ENCODE measurements at places on chromosomes 5 and 9.
A peak's percentile ranks its signal among the peaks of the same experiment; 100 is the strongest.

GRCh38 chr5:150137168-150137957 lies 18.3 kb downstream of the PDGFRB start:
- DNase-seq = no peak

GRCh38 chr9:13144166-13144775 lies 135.2 kb downstream of the MPDZ start:
- DNase-seq = no peak

DNA sequence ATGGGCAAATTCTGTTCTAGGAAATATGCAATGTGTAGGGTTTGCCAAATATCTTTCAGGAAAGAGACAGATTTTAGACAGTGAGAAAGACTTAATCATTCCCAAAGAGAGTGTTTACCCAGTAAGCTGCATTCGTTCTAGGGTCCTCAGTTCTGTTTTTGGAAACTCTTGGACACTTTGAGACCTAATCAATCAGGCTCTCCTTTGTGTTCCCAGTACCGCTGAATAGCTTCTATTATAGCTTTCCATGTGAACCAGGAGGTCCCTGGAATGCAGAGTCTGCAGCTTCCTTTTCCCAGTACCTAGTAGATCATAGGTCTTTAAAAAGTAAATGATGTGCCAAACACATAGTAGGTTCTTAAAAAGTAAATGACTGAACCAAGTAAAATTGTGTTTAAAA lies 11.4 kb upstream of the SPINK1 start:
- no peak for DNase-seq

DNA sequence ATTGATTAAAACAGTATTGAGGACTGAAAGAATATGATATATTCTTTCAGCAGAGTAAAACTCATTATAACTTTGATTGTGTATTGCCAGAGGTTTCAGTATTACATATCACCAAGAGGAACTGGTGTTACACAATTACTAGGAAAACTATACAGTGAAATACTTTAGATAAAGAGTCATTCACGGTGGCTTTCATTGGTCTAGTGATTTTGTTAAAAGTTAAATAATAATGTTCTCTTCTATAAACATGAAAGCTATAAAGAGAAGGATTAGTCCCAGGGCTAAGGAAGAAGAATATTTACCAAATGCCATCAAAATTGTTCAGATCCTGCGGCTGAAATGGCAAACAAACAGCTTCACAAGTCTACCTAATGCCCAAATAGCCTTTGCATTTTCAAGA lies 306.2 kb downstream of the SEMA5A start:
- DNase-seq = no peak

- no peak for DNase-seq
Measured at GRCh38 chr5:61200582-61201155, 38.4 kb upstream of the SMIM15 start.

- no peak for DNase-seq
Measured at GRCh38 chr5:61097465-61097864, 64.8 kb downstream of the SMIM15 start.

GRCh38 chr5:84718377-84718776 lies 333.7 kb upstream of the EDIL3 start:
- DNase-seq = no peak

DNA sequence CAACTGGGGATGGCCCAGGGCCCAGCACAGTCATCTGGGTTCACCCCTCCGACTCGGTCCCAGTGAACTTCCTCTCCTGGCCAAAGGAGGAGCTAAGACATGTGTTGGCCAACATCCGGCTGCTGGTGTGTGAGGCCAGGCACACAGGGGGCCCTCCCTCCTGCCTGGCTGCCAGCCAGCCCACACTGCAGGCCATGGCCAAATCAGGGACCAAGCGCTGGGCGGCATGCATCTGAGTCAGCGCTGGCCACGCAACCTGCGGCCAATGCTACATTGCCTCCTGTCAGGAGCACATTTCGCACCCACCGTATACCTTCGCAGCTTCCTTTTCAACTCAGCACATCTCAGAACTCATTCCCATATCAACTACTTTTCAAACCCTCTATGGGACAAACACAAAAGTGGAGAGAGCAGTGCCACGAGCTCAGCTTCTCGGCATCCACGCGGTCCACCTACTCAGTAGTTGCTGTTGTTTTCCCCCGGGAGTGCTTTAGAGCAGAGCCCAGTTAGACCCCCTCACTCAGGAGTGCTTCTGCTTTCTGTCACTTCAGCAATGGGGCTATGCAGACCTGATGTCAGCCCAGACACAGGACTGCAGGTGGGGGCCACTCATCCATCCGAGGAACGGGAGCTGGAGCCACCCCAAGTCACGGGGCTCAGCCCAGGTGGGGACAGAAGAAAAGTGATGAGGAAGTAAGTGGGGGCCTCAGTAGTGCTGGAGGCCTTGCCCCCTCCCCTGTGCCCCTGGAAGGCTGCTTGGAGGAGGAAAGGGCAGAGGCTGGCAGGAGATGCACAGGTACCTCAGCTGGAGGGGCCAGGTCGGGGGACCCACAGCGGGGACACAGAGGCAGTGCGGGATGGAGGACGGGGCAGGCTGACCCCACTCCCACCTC lies 13.9 kb downstream of the NINJ1 start:
- DNase-seq = no peak

GRCh38 chr5:14721990-14722656 lies 57.6 kb downstream of the OTULIN start:
- no peak for DNase-seq

DNA sequence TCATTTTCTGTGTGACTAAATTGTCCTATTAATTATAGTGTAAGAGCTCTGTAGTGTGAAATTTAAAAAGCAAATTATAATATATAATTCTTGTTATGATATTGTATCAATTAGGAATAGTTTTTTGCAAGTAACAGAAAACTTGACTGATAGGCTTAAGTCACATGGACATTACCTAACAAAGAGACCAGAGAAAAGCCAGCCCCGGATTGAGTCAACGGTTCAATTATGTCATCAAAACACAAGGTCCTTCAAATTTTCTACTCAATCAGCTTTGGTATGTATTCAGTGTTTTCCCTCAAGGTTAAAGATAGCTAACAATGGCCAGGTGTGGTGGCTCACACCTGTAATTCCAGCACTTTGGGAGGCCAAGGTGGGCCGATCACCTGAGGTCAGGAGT lies 126.7 kb upstream of the PTGER4 start:
- DNase-seq = no peak

DNA sequence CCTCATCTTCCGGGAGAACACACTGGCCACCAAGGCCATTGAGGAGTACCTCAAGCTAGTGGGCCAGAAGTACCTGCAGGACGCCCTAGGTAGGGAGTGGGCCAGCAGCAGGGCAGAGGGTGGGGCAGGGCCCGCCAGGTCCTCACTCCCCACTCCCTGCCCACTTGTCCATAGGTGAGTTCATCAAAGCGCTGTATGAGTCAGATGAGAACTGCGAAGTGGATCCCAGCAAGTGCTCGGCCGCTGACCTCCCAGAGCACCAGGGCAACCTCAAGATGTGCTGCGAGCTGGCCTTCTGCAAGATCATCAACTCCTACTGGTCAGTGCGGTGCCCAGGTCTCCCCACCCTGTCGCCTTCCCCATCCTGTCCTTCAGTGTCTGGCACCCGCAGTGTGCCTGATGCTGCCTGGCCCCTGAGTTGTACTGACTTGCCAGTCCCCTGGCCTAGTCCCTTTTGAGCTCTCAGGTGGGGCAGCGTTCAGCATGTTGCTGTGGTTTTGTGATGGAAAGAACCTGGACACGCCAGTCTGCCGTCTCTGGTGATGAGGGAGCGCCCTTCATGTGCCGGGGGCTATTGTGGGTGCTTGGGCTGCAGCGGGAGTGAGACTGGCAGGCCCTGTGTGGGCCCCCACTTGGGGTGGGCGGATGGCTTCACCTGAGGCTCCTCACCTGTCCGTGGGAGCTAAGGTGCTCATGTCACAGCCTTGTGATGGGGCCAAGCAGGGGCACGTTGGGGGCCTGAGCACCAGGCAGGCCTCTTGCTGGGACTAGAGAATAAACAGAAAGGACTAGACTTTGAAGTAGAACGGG lies 112.3 kb downstream of the DAB2IP start:
- DNase-seq = no peak

DNA sequence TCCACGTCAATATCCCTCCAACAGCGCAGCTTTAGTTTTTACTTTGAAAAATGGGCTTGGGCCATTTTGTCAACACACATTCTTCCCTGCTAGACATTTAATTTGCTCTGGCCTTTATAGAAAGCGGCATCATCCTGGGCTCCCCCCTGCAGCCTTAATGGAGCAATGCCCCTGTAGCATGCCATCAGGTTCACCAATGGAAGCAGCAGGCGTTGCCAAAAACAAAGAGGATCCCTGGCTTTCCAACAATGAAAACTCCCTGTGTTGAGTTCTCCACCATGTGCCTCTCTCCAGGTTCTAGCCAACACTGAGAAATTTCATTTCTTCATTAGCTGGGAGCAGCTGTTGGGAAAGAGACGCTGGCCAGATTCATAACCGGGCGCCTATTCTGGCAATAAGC lies 139.5 kb downstream of the ZNF622 start:
- no peak for DNase-seq

DNA sequence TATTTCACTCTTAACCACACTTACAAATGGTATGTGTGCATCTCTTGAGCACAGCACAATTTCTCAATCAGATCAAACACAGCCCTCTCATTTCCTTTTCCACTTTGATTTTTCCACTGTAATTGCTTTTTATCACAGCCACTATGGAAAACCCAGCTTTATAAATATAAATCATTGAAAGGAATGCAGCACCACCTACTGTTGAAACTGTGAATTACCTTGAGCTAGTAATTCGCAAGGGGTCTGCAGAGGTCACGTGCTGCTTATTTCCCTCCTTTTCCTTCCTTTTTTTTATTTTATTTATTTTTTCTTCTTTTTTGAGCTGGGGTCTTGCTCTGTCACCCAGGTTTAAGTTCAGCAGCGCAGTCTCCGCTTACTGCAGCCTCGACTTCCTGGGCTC lies 76.9 kb downstream of the CDH6 start:
- DNase-seq = no peak

DNA sequence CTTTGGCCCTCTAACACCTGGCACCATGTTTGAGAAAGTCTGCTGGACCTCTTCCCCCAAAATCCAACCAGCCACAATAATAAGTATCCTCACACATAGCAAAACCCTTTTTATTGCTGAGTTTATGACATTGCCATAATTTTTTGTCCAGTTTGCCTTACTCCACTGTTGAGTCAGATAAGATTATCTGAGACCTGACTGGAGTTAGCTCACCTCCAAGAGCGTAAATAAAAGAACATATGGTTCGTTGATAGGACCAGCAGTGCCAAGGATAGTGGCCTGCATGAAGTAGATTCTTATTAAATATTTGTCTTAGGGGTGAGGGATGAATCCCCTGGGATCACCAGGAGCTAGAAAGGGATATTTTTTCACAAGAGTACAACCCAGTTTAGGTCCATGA lies 510.6 kb upstream of the MPDZ start:
- DNase-seq = no peak

- DNase-seq = peak; percentile 58
Measured at GRCh38 chr5:139774980-139775661, 20.5 kb upstream of the PSD2 start.

- DNase-seq = no peak
Measured at GRCh38 chr5:79111387-79111959, at the start of gene BHMT. BHMT (plus strand) TSS chr5:79111809; CDS start chr5:79111886, 77 bp downstream.

GRCh38 chr9:127415657-127416056 lies 8.5 kb upstream of the ZNF79 start:
- no peak for DNase-seq

DNA sequence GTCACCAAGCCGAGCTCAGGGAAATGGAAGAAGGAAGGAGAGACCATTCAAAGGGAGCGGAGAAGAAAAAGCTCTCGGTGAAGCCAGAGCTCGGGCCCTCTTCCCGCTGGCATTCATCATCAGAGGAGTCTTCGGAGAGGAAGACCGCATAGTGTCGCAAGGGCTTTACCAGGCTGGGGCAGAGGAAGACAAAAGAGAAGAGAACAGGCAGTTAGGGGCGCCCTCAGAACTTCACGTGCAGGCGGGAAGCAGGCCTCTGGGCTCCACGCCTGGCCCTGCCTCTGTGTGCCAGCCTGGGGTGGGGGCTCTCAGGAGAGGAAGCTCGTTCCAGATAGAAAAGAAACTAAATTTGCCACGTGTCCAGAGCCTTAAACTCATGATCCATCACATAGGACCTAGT lies 31.7 kb downstream of the CRB2 start:
- no peak for DNase-seq

DNA sequence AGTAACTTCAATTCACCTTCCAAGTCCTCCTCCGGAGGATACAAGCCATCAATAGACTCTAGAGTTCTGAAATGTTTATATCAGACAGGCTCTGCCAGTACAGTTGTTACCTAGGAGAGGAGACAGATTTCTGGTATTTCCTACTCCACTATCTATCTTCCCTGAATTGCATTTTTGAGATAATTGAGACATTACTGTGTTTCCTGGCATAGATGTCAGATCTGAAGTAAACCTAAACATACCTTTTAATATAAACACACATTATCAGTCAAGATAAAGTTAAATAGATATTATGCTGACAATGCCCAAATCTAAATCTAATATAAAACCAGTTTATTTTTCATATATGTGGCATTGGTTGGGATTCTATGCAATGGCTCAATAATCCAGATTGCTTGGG lies 8.2 kb upstream of the TYRP1 start:
- DNase-seq = no peak

- DNase-seq = no peak
Measured at GRCh38 chr5:144429405-144429804, 258.7 kb downstream of the KCTD16 start.

DNA sequence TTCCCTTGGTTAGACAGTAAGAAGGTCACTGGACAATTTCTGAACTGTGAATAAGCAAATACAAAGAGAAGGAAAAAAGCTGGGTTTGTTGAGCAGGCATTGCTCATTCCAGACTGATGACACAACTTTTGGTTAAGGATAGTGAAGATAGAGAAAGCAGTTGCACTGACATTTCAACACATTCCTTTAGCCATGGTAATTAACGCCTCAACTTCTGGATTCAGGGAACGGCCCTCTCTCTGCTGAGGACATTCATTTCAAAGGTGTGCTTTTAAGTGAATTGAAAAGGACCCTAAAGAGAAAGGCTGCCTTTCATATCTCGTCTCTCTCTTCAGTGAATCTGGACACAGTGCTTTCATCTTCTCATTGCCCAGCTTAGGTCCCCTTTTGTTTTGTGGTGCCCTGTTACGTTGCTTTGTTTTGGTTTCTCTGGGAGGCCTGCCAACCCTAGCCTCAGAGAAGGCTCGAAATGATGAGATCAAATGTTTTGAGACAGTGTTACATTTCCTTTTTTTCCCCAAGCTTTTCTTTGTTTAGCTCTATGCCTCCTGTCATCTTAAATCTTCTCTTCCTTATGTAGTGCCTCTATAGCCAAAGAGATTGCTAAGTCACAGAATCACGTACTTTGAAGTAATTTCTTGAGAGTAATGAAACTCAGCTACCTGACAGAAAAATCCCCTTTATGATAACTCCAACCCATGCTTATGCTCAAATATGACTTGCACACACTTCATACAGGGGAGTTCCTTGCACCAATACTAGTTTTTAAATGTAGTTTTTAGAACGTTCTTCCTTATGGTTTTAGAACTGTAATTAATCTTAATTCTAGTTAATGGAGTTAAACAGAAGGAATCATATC lies 94.4 kb upstream of the IFNE start:
- no peak for DNase-seq

GRCh38 chr5:125552486-125552885 lies 806.0 kb upstream of the ZNF608 start:
- DNase-seq = no peak

GRCh38 chr5:60333005-60333571 lies 366.9 kb downstream of the DEPDC1B start:
- no peak for DNase-seq

GRCh38 chr9:69385581-69386033 lies 60.6 kb downstream of the ENTREP1 start:
- no peak for DNase-seq

GRCh38 chr5:150353032-150353675 lies 4.3 kb upstream of the TCOF1 start:
- DNase-seq = no peak

- no peak for DNase-seq
Measured at GRCh38 chr5:13249854-13250253, 694.6 kb downstream of the DNAH5 start.
